ENCODE measurements at places on chromosomes 4 and X. TPM values are rescaled to one million over a fixed set of nuclear protein-coding genes. Genes with fewer than 3 reads are reported as not detected.
A peak's percentile ranks its signal among the peaks of the same experiment; 100 is the strongest.

DNA sequence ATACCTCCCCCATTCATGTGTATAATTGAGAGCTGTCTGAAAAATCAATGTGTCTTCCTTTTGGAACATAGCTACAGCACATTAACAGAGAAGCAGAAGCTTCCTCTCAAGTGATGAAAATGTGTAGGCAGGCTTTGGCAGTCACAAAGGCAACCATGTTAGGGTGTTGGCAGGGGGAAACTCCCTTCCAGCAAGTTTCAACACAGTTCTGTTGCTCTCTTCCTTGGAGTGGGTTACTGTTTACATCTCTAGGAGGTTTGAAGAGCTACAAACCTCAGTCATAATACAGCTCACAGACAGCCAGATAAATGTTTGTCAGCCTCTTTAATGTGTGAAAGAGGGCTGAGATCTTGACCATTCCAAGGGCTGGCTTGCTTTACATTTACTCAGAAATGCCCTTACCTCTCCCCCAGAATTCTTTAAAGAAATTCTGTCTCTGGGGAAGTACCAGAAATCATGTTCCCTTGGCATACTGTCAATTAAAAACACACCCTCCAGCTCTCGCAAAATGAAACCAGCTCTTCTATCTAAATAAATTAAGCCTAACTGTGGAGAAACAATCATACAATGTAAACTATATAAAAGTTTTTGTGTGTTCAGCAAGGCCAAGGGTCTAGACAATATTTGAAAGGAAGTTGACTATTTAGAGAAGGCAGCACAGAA lies 18.9 kb downstream of the ZBTB33 start:
- no peak for DNase-seq

The RAB39B gene
- not detected for total RNA-seq

The ANXA3 gene
- total RNA-seq, result 160 TPM

GRCh38 chr4:187178587-187178986 lies 454.9 kb upstream of the FAT1 start:
- DNase-seq, result no peak

DNA sequence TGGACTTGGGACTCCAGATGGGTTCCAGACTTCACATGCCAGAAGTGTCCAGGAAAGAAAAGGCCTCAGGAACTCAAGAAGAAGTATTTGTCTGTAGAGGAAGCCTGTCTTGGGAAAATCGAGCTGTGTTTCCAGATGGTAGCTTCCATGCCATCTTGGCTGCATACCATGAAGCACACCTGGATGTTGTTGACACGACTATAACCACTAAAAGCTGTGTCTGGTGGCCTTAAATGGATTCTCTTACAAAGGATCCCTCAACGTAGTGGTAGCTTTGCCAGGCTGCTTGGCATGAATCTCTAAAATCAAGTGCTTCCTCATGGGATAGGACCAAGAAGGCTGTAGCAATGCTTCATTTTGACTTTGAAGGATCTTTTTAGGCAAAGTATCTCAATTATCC lies 313.4 kb upstream of the BOD1L1 start:
- DNase-seq, result no peak

DNA sequence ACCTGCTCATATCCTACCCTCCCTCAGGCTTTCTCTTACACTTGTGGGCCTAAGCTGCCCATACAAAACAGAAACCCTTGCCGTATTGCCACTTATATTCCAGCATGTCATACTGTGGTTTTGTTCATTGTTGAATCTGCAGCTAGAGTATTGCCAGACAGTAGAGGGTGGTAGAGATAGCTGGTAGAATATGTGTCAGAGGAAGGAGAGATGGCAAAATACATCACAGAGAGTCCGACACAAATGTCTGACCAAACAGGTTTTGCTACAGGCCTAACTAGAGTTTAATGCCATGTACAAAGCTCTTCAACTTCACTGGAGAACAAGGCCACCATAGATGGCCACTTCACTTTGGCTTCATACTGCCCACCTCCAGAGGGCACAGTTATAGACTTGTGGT lies 160.1 kb downstream of the EFHC2 start:
- DNase-seq, result peak; percentile 59

The UNC5C gene
- total RNA-seq, result not detected

- no peak for DNase-seq
Observed at GRCh38 chr4:122658818-122659295, 38.0 kb upstream of the IL21 start.

The F9 gene
- total RNA-seq, result not detected

DNA sequence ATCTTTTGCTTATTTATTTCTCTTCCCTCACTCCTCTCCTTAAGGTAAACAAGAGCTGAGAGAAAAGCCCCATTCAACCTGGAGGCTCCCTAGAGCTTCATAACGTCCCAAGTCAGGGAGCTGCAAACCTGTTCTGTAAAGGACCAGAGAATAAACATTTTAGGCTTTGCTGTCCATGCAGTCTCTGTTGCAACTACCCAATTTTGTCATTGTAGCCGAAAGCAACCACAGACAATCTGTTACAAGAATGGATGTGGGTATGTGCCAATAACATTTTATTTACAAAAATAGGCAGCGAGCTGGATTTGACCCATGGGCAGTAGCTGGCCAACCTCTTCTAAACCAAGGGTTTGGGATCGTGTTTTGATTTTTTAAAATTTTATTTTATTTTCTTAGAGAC lies 71.3 kb upstream of the TBL1X start:
- DNase-seq, result no peak

GRCh38 chr4:95304898-95305297 lies 243.9 kb downstream of the UNC5C start:
- no peak for DNase-seq

DNA sequence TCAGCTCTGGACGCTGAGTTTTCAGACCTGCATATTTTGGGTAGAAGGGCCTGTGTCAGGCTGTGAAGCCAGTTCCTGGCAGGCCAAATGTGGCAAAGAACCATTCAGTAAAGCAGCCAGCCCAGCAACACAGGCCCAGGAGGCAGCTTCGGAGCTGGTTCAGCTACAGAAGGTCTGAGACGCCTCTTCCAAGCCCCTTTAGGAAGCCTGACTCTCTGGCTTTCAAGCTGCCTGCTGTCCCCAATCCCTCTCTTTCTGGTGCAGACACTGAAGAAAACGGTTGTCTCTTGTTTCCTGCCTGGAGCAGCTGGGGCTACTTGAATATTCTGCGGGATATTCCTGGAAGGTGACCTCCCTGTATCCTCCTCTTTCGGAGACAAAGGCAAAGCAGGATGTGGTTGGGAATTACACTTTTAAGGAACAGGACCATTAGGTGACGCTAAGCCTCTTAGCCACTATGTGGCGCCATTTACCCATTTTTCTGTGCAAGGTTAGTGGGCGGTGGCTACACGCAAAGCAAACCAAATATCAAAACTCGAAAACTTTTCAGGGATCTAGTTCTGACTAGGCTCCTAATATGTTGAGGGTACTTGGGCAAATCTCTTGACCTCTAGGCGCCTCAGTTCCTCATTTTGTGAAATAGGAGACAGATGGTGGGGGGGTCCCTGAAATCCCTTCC lies 47.2 kb upstream of the LAS1L start:
- peak; percentile 86 for DNase-seq

DNA sequence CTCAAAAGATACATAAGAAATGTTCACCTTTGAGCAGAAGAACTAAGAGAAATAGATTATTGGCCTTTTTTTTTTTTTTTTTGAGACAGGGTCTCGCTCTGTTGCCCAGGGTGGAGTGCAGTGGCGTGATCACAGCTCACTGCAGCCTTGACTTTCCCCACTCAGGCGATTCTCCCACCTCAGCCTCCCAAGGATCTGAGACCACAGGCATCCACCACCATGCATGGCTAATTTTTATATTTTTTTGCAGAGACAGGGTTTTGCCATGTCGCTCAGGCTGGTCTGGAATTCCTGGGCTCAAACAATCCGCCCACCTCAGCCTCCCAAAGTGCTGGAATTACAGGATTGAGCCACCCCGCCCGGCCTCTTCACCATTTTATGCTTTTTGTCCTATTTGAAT lies 2.9 kb upstream of the TLR6 start:
- no peak for DNase-seq

DNA sequence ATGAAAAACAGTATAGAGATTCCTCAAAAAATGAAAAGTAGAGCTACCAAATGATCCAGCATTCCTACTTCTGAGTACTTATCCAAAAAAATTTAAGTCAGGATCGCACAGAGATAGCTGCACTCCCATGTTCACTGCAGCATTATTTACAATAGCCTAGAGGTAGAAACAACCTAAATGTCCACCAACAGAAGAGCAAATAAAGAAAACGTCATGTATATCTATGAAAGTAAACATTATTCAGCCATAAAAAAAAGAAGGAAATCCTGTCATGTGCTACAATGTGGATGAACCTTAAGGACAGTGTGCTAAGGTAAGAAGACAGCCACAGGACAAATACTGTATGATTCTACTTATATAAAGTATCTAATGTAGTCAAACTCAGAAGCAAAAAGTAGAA lies 12.4 kb downstream of the THOC2 start:
- DNase-seq, result no peak

- DNase-seq, result no peak
Observed at GRCh38 chr4:89263265-89263664, 44.3 kb downstream of the GPRIN3 start.

DNA sequence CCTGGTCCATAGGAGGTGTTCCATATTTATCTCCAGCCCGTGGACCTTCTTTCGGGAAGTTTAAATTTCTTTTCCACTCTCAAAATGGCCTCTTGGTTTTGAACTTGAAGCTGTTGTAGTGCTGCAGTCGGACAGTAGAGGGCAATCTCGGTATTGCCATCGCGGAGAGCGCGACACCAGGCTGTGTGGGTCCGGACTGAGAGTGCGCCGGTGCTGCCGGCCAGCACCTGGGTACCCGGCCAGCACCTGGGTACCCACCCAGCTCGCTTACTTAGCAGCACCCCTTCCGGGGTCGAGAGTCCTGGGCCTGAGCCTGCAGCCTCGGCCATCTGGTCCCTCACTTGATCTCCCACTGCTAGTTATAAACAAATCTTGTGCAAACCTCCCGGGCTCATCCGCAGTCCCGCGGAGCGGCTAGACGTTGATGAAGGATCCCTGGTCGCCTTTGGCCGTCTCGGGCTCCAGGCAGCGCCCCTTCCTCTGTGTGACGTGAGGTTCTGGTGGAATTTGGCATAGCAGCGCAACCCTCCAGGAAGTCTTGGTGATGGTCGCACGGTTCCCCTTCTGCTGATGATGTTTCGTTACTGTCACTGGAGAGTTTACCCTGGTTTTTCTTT lies 18.0 kb downstream of the FAM9A start:
- DNase-seq, result peak; percentile 5

DNA sequence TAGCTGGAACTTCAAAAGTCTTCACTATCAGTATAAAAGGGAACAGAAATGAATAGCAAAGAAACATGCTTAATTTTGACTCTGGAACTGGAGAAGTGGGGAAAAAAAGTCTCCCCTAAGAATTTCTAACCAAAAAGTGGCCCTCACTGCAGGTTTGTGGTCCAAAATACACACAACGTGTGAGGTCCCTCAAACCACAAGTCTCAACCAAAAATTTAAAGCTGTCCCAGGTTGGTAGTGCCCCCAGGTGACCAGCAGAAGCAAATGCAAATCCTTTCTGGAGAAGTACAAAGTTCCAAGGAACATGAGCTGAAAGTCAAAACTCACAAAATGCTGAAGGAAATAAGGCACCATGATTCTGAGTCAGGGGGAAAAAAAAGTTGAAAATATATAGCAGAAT lies 23.6 kb upstream of the VAMP7 start:
- peak; percentile 23 for DNase-seq

- no peak for DNase-seq
Observed at GRCh38 chr4:6365545-6366086, 96.0 kb downstream of the WFS1 start.

The RAB41 gene
- total RNA-seq, result not detected

GRCh38 chrX:2446815-2447214 lies 54.0 kb downstream of the DHRSX start:
- no peak for DNase-seq

The DRD5 gene
- not detected for total RNA-seq

GRCh38 chr4:8866828-8867623 lies 4.6 kb downstream of the HMX1 start:
- DNase-seq, result no peak

DNA sequence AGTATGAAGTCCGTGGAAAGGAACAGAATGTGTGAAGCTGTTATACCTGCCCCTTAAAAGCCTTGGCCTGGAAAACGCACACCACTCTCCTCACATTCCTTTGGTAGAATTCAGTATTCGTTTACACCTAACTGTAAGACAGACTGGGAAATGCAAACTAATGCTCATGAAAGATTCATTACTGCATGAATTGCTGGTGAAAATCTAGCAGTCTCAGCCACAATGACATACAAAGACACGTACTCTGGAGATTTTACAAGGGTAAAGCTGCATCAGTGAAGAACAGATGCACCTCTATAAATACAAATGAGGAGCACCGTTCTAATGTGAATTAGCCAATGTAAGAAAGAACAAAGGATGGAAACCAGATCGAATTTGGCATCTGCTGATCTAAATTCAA lies 2051.3 kb downstream of the PCDH7 start:
- no peak for DNase-seq

The ACSL1 gene
- 29.9 TPM for total RNA-seq

The KDM6A gene
- 13.8 TPM for total RNA-seq

DNA sequence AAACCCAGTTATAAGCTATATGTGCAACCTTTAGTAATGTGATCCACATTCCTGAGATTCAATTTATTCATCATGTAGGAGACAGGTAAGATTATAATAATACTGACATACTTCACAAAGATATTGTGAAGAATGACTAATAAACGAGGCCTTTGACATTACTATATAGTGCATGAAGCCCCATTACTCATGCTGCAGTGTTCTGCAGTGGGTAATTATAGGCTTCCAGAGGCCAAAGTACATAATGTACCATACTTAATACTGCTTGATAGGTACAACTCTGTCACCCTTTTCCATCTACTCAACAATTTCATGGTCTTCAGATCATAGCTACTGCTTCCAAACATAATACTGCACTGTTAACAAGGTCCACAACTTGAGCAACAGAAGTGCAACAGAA lies 68.9 kb downstream of the COL25A1 start:
- DNase-seq, result no peak

- DNase-seq, result no peak
Observed at GRCh38 chr4:177484613-177485021, 42.4 kb upstream of the AGA start.

DNA sequence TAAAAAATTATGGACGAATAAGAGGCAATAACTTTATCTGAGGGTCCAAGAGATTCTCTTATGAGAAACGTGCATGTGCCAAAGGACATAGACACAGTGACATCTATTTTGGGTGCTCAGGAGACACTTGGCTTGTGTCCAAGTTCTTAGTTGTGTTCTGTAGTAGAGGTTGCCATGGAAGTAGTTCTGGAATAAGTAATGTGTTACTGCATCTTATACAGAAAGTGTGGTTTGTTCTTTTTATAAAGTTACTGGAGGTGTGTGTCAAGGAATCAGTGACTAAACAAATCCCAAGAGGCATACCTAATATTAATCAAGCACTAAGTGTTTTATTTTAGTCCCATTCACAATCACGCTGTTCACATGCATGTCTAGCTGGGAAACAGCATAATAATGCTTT lies 305.7 kb downstream of the ARHGAP24 start:
- no peak for DNase-seq

GRCh38 chr4:184960505-184960971 lies 57.8 kb upstream of the HELT start:
- no peak for DNase-seq

DNA sequence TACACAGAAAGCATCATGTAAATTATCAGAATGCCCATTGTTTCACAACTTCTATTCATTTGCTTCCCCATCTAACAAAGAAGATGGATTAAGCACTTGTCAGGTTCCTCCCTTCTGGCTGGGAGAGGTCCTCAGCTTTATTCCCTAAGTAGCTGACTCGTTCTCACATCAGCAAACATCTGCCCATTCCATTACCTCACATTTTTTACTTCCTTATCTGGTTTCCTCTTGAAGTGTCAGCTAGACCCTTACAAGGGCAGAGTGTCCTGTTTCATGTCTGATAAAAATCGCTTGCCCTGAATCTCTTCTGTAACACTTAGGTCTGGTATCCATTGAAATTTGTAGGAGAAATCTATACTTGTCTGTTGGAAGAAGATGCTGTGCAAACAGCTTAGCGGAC lies 34.7 kb downstream of the TMPRSS11A start:
- DNase-seq, result no peak
